ENCODE measurements at places on chromosomes 2 and 18. TPM values are rescaled to one million over a fixed set of nuclear protein-coding genes. Genes with fewer than 3 reads are reported as not detected.

GRCh38 chr18:23143016-23143814 is 7.9 kb downstream of the CABLES1 start:
- no peaks in the 10 kb centered on the region for H3K36me3 ChIP-seq
- peaks cover 11% of the 10 kb centered on the region for H3K4me1 ChIP-seq
- peaks cover 10% of the 10 kb centered on the region for H3K27me3 ChIP-seq
- H3K4me3 ChIP-seq, result no peak overlapping the region
- H3K27ac ChIP-seq, result no peak overlapping the region

GRCh38 chr2:9300214-9300613 is 93.6 kb downstream of the ASAP2 start:
- H3K4me3 ChIP-seq, result no peak overlapping the region
- no peaks in the 10 kb centered on the region for H3K27me3 ChIP-seq
- no peaks in the 10 kb centered on the region for H3K36me3 ChIP-seq
- no peak for DNase-seq

DNA sequence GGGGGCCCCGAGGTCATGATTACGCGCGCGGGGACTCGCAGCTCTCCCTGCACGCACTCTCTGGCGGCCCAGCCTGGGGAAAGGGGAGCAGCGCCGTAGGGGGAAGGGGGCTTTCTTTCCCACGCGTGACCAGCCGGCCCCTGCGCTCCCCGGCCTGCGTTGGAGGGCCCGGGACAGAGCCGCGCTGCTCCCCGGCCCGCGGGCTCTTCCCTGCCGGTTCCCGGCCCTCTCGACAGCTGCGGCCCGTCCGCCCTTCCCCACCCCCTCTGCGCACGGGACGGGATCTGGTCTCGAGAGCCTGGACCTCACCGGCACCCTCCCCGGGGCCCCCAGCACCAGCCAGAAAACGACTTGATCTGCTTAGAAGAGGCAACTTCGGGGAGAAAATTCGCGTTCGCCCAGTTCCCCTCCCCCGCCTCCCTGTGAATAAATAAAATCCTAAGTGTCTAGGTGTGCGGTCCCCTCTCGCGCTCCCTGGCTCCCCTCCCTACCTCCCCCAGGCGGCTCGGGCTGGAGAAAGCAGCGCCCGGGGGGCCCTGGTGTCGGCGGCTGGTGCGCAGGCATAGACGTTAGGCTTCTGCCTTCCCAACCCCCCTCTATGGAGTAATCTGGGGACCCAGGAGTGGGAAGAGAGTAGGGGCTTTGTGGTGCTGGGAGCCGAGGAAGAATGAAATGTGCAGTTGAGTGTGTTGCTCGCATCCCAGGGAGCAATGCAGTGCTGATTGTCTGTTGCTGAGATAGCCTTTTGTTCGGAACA is 803 bp upstream of the FIGN start:
- H3K27me3 ChIP-seq, result peaks cover 24% of the 10 kb centered on the region
- H3K27ac ChIP-seq, result no peak overlapping the region
- DNase-seq, result no peak
- H3K36me3 ChIP-seq, result peaks cover 3% of the 10 kb centered on the region
- no peak overlapping the region for H3K4me3 ChIP-seq
- H3K4me1 ChIP-seq, result peaks cover 4% of the 10 kb centered on the region

- no peak for DNase-seq
- no peaks in the 10 kb centered on the region for H3K27me3 ChIP-seq
- H3K4me3 ChIP-seq, result no peak overlapping the region
Measured at GRCh38 chr18:22337833-22338232, 79.9 kb downstream of the CTAGE1 start.

DNA sequence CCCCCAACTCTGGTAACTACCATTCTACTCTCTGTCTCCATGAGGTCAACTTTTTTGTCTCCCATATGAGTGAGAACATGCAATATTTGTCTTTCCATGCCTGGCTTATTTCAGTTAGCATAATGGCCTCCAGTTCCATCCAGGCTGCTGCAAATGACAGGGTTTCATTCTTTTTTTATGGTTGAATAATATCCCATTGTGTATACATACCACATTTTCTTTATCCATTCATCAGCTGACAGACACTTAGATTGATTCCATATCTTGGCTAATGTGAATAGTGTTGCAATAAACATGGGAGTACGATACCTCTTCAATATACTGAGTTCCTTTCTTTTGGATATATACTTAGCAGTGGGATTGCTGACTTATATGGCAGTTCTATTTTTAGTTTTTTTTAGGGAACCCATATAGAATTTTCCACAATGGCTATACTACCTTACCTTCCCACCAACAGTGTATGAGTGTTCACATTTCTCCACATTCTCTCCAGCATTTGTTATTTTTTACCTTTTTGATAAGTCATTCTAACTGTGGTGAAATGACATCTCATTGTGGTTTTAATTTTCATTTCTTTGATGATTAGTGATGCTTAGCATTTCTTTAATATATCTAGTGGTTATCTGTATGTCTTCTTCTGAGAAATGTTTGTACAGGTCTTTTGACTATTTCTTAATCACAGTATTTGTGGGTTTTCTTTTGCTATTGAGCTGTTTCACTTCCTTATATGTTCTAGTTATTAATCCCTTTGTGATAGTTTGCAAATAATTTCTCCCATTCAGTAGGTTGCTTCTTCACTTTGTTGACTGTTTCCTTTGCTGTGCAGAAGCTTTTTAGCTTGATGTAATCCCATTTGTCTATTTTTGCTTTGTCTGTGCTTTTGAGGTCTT is 112.2 kb downstream of the SRBD1 start:
- peaks cover 37% of the 10 kb centered on the region for H3K4me1 ChIP-seq
- H3K4me3 ChIP-seq, result no peak overlapping the region
- no peaks in the 10 kb centered on the region for H3K27me3 ChIP-seq
- H3K27ac ChIP-seq, result no peak overlapping the region
- peaks cover 16% of the 10 kb centered on the region for H3K36me3 ChIP-seq
- DNase-seq, result no peak

DNA sequence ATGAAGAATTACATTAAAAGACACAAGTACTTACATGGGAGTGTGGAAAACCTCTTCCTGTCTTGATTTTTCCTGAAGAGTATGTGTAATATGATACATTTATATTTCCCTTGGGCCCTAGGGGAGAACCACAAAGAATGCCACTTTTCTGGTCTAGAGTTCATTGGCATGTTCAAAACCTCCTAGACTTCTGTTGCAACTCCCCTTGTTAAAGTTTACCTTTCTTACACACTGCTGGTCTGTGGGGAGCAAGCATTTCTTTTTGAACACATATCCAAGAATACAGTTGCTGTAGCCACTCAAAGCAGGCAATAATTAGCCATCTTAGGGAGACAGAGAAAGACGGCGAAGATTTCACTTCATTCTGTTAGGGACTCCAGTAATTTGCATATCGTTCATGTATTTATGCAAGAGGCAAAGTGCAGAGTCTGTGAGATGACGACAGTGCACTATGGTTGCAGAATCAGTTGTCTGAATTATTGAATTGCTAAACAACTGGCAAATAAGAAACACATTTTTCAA is 103.5 kb downstream of the NOL4 start:
- no peaks in the 10 kb centered on the region for H3K36me3 ChIP-seq
- no peak for DNase-seq
- no peak overlapping the region for H3K27ac ChIP-seq
- no peaks in the 10 kb centered on the region for H3K4me1 ChIP-seq
- no peaks in the 10 kb centered on the region for H3K27me3 ChIP-seq
- no peak overlapping the region for H3K4me3 ChIP-seq

- no peak for DNase-seq
- no peak overlapping the region for H3K27ac ChIP-seq
- no peak overlapping the region for H3K4me3 ChIP-seq
- peaks cover 38% of the 10 kb centered on the region for H3K36me3 ChIP-seq
Measured at GRCh38 chr2:174177316-174177890, 70.9 kb downstream of the OLA1 start.

DNA sequence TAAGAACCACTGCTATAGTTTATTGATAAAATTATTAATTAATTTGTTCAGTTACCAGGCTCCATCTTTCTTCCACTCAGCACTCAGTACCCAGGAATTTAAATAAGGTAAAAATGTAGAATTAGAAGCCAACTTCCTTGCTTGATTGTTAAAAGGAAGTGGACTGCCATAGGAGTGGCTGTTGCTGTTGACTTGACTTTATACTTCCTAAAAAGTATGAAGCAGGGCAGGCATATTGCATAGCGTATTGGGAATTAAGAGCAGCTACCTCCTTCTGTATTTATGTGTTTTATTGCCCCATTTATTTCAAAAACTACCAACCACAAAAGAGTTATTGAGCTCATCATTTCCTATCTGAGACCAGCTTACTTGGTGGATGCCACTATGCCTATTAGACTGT is 27.9 kb downstream of the PSMD1 start:
- no peak overlapping the region for H3K27ac ChIP-seq
- peaks cover 49% of the 10 kb centered on the region for H3K36me3 ChIP-seq
- H3K4me1 ChIP-seq, result no peaks in the 10 kb centered on the region
- no peak overlapping the region for H3K4me3 ChIP-seq

DNA sequence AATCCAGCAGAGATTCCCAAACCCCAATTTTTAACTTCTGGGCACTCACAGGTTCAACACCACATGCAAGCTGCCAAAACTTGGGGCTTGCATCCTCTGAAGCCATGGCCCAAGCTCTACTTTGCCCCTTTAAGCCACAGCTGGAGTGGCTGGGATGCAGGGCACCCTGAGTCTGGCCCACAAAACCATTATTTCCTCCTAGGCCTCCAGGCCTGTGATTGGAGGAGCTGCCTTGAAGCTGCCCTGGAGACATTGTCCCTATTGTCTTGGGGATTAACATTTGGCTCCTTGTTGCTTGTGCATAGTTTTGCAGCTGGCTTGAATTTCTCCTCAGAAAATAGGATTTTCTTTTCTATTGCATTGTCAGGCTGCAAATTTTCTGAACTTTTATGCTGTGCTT is 109.8 kb upstream of the RPRM start:
- no peaks in the 10 kb centered on the region for H3K27me3 ChIP-seq
- H3K4me3 ChIP-seq, result no peak overlapping the region
- H3K27ac ChIP-seq, result no peak overlapping the region
- H3K36me3 ChIP-seq, result no peaks in the 10 kb centered on the region

GRCh38 chr2:236057375-236057774 is 110.8 kb downstream of the GBX2 start:
- H3K4me1 ChIP-seq, result no peaks in the 10 kb centered on the region
- H3K36me3 ChIP-seq, result no peaks in the 10 kb centered on the region
- no peak overlapping the region for H3K4me3 ChIP-seq

- H3K27ac ChIP-seq, result no peak overlapping the region
- H3K36me3 ChIP-seq, result peaks cover 8% of the 10 kb centered on the region
- H3K4me3 ChIP-seq, result no peak overlapping the region
- H3K27me3 ChIP-seq, result peaks cover 11% of the 10 kb centered on the region
- peaks cover 3% of the 10 kb centered on the region for H3K4me1 ChIP-seq
Measured at GRCh38 chr18:12312976-12313375, 4.9 kb downstream of the TUBB6 start.

DNA sequence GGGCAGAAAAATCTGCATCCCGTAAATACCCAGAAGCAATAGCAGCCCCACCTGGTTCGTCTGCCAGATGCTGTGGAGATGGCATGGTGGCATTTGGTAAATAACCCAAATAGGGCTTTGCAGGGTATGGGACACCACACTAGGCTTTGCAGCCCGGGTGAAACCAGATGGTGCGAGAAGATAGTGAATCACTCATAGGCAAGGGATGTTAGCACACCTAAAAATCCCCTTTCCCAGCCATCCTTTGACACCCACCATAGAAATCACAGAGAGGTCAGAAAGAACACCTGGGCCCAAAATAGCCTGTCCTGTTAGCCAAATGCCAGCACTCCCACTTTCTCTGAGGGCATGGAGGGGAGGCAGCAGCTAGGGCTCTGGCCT is 47.6 kb downstream of the BCL11A start:
- no peak overlapping the region for H3K4me3 ChIP-seq
- H3K36me3 ChIP-seq, result no peaks in the 10 kb centered on the region
- H3K27me3 ChIP-seq, result peaks cover 13% of the 10 kb centered on the region
- no peaks in the 10 kb centered on the region for H3K4me1 ChIP-seq

DNA sequence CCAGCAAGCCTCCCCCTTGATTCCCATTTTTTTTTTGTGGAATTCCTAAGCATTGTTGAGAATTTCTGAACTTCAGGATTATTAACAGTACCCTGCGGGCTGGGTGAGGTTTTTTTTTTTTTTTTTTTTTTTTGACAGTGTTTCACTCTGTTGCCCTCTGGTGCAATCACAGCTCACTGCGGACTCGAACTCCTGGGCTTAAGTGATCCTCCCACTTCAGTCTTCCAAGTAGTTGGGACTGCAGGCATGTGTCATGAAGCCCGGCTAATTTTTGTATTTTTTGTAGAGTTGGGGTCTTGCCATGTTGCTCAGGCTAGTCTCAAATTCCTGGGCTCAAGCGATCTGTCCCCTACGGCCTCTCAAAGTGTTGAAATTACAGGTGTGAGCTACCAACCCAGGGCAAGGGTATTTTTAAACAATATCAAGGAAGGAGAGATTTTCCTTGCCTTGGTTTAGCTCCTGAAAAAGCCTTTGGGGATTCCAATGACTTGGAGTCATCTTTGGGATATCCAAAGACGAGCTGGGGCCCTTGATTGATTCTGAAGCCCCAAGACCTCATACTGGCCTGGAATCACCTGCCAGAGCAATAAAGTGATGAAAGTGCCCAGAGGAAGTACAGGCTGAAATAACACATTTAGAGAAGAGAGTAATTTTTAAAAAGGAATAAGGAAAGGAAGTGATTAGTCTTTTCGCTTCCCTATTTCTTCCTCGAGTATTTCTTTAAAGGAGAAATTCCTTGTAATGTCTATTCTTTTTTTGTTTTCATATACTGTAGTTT is 240.2 kb downstream of the TGIF1 start:
- H3K4me1 ChIP-seq, result no peaks in the 10 kb centered on the region
- no peaks in the 10 kb centered on the region for H3K36me3 ChIP-seq
- H3K4me3 ChIP-seq, result no peak overlapping the region
- no peaks in the 10 kb centered on the region for H3K27me3 ChIP-seq

DNA sequence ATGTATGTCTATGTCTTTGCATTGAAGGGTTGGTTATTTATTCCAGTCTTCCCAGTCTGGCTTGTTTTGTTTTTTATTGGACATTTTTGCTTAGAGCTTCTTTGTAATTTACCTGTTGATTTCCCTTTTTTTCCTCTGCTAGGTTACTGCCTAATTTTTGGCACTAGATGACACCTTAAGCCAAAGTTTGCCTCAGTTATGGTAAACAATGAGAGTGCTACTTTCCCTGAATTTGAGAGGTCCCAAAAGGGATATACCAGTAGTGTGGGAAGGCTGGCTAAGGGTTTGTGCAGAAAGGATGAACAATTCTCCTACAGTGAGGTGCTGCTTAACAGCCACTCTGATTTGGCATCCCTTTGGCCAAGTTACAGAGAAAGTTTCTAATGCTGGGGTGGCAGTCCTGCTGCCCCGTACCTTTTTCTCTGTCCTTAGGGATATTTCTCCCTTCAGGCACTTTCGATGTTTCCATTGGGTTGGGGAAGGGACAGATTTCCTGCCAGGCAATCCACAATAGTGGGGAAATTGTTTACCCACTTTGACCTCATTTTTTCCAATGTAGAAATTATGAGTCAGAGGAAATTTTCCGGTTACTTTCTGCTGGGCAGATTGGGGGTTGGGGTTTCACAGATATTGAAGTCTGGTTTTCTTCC is 354.9 kb downstream of the PTPRM start:
- no peak for DNase-seq
- no peak overlapping the region for H3K27ac ChIP-seq
- no peaks in the 10 kb centered on the region for H3K27me3 ChIP-seq
- no peaks in the 10 kb centered on the region for H3K36me3 ChIP-seq
- no peak overlapping the region for H3K4me3 ChIP-seq

Gene CHAC2
- 19.8 TPM for total RNA-seq

Gene TNFAIP6
- total RNA-seq, result not detected

Gene SMAD2
- total RNA-seq, result 142 TPM

Gene HEATR5B
- 15.2 TPM for total RNA-seq

Gene CYP1B1
- 3.6 TPM for total RNA-seq

Gene ANKRD62
- not detected for total RNA-seq

Gene SIX3
- not detected for total RNA-seq

Gene ACADL
- total RNA-seq, result not detected
